Omental fat pad (tissue), 4 donors: ENCODE measurements at places on chromosomes 12 and 14.

GRCh38 chr12:79764641-79765040, 73.9 kb upstream of the PAWR start:
- DNase-seq: no peak

DNA sequence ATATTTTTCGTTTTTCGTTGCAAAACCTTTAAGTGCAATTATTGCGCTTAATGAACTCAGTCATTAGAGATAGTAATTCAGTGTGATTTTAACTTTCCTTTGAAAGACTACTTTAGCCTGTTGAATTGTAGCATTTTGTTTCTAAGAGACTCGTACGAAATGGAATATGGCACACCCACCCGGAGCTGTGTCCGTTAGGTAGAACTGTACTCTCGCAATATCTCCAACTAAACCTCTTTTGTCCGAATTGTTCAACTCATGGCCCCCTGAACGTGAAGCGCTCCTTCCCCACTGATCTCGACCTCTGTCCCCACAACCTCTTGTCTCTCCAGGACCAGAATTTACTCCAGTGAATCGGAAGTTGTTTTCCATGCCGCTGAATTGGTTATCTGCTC, 800 bp downstream of the PCNX4 start:
- DNase-seq: no peak

GRCh38 chr12:20474443-20474842, 106.1 kb downstream of the PDE3A start:
- DNase-seq: no peak

GRCh38 chr12:19689801-19690472, 250.6 kb downstream of the AEBP2 start:
- no peak for DNase-seq

DNA sequence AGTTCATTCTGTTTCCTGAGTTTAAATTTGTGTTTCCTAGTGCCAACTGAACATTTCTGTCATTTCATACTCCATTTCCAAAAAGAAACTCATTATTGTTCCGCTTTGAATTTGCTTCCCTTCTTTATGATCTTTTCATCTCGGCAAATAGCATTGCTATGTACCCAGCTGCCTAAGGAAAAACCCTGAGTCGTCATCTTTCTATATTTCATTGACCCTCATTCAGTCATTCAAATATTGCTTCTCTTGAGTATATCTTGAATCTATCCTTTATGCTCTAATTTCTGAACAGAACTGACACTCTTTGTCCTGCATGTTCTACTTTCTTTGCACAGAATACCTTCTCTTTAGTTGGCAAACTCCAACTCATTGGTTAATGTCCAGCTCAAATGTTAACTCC, 35.9 kb downstream of the ADIPOR2 start:
- DNase-seq: no peak

- DNase-seq: no peak
These were observed 9.4 kb downstream of the AHNAK2 start for GRCh38 chr14:104968541-104969401.

DNA sequence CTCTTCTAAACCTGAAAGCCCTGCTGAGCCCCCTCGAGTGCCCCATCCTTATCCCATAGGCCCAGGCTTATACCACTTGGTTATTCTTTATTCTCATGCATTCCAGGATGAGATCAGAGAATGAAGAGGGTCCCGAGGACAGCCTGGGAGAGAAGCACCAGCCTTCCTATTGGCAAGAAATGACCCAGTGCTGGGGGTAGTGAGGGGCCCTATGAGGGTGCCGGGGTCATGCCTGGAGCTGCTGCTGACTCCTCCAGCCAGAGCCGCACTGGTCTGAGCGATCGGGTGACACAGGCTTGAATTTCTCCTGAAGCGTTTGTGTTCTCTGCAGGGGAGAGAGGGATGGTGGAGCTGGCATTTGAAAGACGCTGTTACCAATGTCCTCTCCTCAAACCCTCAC, 18.1 kb downstream of the MORN3 start:
- no peak for DNase-seq

DNA sequence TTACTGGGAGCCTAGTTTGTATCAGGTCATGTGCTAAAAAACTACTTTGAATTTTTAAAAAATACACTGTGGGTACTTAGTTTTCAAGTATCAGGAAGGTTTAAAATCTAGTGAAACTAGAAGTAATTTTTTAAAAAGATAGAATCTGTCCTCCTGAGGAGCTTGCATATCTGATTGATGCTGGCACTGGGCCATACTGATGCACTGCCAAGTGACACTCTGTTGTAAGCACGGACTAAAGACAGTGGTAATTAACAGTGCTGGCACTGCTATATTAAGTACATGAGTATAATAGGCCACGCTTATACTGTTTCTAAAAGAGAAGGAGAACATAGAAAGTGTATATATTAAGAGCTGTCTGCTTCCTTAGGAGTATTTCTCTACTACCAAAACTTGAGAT, 10.0 kb upstream of the TBC1D30 start:
- DNase-seq: no peak

GRCh38 chr12:59675461-59675860, 79.6 kb downstream of the SLC16A7 start:
- DNase-seq: no peak

- no peak for DNase-seq
These were observed 127.4 kb downstream of the CRADD start for GRCh38 chr12:93804392-93805179.

GRCh38 chr12:52644078-52644415, 8.0 kb downstream of the KRT2 start:
- no peak for DNase-seq
